Vagina (tissue), 2 donors: ENCODE measurements at places on chromosomes 4 and X. TPM values are rescaled to one million over a fixed set of nuclear protein-coding genes. Genes with fewer than 3 reads are reported as not detected.

DNA sequence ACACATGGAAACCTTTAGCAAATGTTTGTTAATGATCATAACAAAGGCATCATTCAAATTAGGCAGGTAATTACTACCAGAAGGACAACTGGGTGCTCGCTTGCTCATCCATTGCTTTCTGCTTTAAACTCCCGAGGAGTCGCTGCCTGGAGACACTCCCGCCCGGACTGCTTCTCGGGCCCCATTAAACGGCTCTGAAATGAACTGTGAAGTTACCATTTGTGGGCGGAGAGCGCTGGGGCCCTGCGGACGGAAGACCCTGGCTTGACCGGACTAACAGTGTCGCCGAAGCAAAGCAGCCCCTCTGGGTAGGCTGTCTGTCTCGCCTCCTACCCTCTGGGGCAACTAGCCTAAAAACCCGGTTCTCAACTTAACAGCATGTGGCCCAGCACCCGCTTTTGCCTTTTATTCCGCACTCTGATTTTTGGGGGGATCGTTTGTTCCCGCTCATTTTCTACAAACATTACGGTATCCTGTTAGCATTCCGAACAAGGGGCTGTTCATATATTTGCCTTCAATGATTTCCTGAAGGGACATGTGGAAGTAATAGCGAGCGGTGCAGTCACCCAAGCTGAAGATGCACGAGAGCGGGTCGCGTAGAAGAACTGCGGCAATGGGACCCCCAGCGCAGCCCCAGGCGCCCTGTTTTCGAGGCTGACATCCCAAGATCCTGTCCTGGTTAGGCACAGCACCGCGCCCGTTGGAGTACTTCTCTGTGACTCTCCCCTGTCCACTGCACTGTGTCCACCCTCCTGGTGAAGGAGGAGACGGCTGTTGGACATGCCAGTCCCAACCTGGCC is 1.6 kb upstream of the PDGFRA start:
- peak; percentile 86 for DNase-seq
- peak overlapping the region; percentile 37 for H3K4me3 ChIP-seq
- peaks cover 19% of the 10 kb centered on the region for H3K27me3 ChIP-seq

DNA sequence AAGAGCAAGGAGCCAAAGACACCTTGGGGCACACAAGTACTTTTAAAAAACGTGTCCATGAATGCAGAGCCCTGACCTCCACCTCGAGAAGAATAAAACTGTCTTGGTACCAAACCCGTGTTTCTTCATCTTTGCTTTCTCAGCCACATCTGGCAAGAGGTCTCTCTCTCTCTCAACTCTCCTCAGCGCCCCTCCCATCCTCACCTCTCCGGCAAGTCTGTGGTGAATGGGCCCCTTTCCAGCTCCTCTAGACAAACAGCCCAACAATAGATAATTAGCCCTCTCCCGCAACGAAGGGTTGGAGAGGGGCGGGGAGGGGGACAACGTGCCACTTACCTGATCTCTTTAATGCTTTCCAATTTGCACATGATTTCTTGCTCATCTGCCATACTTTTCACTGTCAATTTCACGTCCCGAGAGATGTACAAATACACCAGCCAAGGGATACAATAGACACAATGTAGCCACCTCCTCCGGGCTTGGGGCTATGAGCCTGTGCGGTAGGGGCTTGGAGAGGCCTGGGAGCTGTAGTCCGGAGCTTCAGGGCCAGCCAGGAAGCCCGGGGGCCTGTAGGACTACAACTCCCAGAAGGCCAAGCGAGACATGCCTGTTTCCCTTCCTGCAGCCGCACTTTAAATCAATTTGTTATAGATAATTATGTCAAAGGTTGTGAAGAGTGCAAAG is at the start of gene ZC4H2:
Gene ZC4H2, minus strand, starts transcription at position 462 of the 684 bp plus-strand sequence. Its CDS starts 73 bp downstream, at position 389.
- no peak for DNase-seq
- no peaks in the 10 kb centered on the region for H3K27me3 ChIP-seq
- peak within 1 kb of the TSS; percentile 49 for H3K4me3 ChIP-seq
- H3K36me3 ChIP-seq = no peaks in the 10 kb centered on the region
- no peaks in the 10 kb centered on the region for H3K4me1 ChIP-seq

GRCh38 chr4:123546573-123547060 is 150.0 kb downstream of the SPRY1 start:
- DNase-seq = no peak
- no peak overlapping the region for H3K4me3 ChIP-seq
- peaks cover 6% of the 10 kb centered on the region for H3K4me1 ChIP-seq
- H3K27me3 ChIP-seq = no peaks in the 10 kb centered on the region

DNA sequence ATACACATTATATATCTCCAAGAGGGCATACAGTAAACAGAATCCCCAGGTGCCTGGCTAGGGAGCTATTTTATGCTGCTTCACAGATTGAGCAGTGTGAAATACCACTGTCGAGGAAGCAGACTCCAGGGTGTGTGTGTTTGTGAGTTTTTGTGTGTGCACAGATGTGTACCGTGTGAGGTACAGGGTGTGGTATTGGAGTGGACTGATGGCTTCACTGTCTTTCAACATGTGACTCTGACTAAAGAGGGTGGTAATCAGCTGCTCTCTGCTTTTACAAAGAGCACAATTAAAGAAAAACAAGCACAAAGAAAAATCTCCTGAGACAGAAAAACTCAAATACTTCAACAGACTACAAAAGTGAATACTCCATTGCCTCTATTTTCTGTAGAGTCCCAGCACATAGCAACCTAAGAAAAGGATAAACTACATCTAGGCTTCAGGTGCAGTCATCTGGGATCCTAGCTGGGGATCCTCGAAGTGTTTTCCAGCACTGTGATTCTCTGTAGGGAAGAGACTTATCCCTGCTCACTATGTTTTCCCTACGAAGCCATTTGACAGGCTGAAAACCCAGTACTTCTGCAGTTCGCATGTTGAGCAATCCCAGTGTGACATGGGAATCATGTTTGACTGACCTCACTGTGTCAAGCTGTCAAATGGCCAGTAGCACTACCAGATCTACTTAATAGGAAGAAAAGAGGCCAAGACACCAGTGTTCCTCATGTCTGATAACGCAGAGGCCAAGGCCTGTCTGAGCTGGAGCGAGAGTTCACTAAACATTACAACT is 100.3 kb downstream of the CDS1 start:
- no peak for DNase-seq
- H3K27ac ChIP-seq = no peak overlapping the region
- H3K4me1 ChIP-seq = no peaks in the 10 kb centered on the region
- H3K36me3 ChIP-seq = peaks cover 51% of the 10 kb centered on the region
- H3K4me3 ChIP-seq = no peak overlapping the region
- no peaks in the 10 kb centered on the region for H3K27me3 ChIP-seq

GRCh38 chr4:35526456-35526855 is 717.9 kb downstream of the ARAP2 start:
- no peak for DNase-seq
- H3K4me1 ChIP-seq = no peaks in the 10 kb centered on the region
- no peak overlapping the region for H3K27ac ChIP-seq
- H3K36me3 ChIP-seq = no peaks in the 10 kb centered on the region
- no peak overlapping the region for H3K4me3 ChIP-seq

The SSX2B gene
- not detected for total RNA-seq

The SSX2 gene
- total RNA-seq = not detected

DNA sequence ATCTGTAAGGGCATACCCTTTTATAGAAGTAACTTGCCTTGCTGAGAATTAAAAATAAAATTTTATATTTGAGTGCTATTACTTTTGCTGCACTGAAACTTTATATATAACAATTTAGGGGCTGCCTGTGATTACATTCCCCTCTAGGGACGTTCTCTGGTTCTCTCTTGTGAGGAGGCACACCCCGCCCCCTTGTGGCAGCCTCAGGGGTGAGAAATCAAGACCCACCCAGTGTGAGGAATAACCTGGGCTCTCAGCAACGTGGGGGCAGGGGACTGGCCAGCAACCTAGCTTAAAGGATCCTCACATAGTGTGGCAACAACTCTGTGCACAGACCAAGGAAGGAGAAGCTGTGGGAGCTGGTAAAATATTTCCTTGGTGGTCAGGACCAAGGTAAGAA is 43.7 kb downstream of the MAGEA9 start:
- DNase-seq = no peak
- H3K4me3 ChIP-seq = no peak overlapping the region
- no peaks in the 10 kb centered on the region for H3K36me3 ChIP-seq
- no peaks in the 10 kb centered on the region for H3K4me1 ChIP-seq
- no peak overlapping the region for H3K27ac ChIP-seq
- H3K27me3 ChIP-seq = no peaks in the 10 kb centered on the region

- H3K36me3 ChIP-seq = no peaks in the 10 kb centered on the region
- H3K4me3 ChIP-seq = peak overlapping the region; percentile 62
- DNase-seq = no peak
- H3K4me1 ChIP-seq = peaks cover 14% of the 10 kb centered on the region
- H3K27ac ChIP-seq = no peak overlapping the region
- H3K27me3 ChIP-seq = no peaks in the 10 kb centered on the region
These were observed 934 bp downstream of the PDHA1 start for GRCh38 chrX:19344661-19345060.

GRCh38 chrX:34848281-34848680 is 94.3 kb upstream of the FAM47B start:
- no peak for DNase-seq
- H3K27ac ChIP-seq = no peak overlapping the region
- no peaks in the 10 kb centered on the region for H3K4me1 ChIP-seq
- no peaks in the 10 kb centered on the region for H3K27me3 ChIP-seq
- no peaks in the 10 kb centered on the region for H3K36me3 ChIP-seq

DNA sequence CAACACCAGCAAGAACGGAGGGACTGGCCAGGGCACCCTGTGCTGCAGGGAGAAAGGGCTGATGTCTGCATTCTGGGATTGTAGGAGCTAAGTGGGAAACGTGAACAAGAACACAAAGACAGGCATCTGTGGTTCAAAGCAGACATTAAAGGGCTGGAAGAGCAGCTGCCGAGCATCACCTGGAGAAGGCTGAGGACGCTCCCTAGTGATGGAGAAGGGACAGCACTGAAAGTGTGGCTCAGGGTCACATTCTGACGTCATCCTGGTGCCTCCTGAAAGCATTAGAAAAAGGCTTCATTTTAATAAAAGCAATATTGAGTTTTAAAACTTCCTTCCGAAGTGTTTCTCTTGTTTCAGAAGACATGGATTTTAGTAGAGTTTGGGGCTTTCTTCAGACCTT is 62.3 kb downstream of the CLDN22 start:
- no peak overlapping the region for H3K4me3 ChIP-seq
- no peaks in the 10 kb centered on the region for H3K27me3 ChIP-seq
- DNase-seq = no peak
- peaks cover 33% of the 10 kb centered on the region for H3K4me1 ChIP-seq
- no peak overlapping the region for H3K27ac ChIP-seq
- H3K36me3 ChIP-seq = peaks cover 9% of the 10 kb centered on the region

DNA sequence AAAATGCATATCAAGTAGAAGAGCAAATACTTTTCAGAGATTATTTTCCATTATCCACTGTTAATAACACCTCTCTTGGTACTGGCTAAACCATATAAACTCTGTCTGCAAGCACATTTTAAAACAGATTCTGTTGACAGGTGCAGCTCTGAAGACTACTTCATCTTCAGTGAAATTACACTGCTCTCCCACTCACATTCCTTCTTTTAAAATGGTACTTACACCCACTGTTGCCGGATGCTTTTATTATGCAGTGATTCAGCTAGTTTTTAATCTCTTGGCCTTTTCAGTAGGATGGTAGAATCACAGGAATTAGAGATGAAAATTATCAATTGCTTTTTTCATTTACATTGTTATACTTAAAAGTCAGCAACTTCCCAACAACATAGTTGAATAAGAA is 381.6 kb downstream of the GASK1B start:
- no peak overlapping the region for H3K27ac ChIP-seq
- no peak overlapping the region for H3K4me3 ChIP-seq
- H3K36me3 ChIP-seq = no peaks in the 10 kb centered on the region
- DNase-seq = no peak
- H3K27me3 ChIP-seq = no peaks in the 10 kb centered on the region

DNA sequence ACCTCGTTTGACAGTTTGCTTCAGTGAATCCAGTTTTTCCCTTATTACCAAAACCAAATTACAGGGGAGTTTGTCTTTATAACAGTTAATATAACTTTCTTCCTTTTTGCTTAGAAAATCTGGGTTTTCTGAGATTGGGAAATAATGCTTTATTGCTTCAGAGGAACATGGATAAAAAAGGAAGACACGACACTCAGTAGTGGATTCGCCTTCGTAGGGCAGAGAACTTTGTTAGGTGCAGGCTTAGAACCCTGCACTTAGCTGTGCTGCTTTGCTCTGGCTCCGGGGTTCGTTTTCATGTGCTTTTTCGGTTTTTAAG is 188.2 kb downstream of the SOWAHB start:
- peaks cover 21% of the 10 kb centered on the region for H3K4me1 ChIP-seq
- no peaks in the 10 kb centered on the region for H3K27me3 ChIP-seq
- no peaks in the 10 kb centered on the region for H3K36me3 ChIP-seq
- no peak overlapping the region for H3K27ac ChIP-seq
- no peak overlapping the region for H3K4me3 ChIP-seq
- no peak for DNase-seq

The MAB21L2 gene
- total RNA-seq = 0.25 TPM

GRCh38 chrX:68868902-68869800 is 40.3 kb downstream of the EFNB1 start:
- H3K27ac ChIP-seq = no peak overlapping the region
- no peaks in the 10 kb centered on the region for H3K27me3 ChIP-seq
- DNase-seq = no peak
- H3K4me1 ChIP-seq = no peaks in the 10 kb centered on the region

The ATXN3L gene
- total RNA-seq = not detected

The SLC9B1 gene
- not detected for total RNA-seq

- H3K4me3 ChIP-seq = no peak overlapping the region
- DNase-seq = no peak
- no peaks in the 10 kb centered on the region for H3K4me1 ChIP-seq
These were observed 332.9 kb downstream of the EPHA5 start for GRCh38 chr4:65337371-65337770.

GRCh38 chr4:71235311-71236201 is 103.3 kb upstream of the SLC4A4 start:
- peaks cover 13% of the 10 kb centered on the region for H3K4me1 ChIP-seq
- no peaks in the 10 kb centered on the region for H3K36me3 ChIP-seq
- H3K4me3 ChIP-seq = no peak overlapping the region
- DNase-seq = no peak
- no peaks in the 10 kb centered on the region for H3K27me3 ChIP-seq
- H3K27ac ChIP-seq = no peak overlapping the region

The NSDHL gene
- 15.2 TPM for total RNA-seq

DNA sequence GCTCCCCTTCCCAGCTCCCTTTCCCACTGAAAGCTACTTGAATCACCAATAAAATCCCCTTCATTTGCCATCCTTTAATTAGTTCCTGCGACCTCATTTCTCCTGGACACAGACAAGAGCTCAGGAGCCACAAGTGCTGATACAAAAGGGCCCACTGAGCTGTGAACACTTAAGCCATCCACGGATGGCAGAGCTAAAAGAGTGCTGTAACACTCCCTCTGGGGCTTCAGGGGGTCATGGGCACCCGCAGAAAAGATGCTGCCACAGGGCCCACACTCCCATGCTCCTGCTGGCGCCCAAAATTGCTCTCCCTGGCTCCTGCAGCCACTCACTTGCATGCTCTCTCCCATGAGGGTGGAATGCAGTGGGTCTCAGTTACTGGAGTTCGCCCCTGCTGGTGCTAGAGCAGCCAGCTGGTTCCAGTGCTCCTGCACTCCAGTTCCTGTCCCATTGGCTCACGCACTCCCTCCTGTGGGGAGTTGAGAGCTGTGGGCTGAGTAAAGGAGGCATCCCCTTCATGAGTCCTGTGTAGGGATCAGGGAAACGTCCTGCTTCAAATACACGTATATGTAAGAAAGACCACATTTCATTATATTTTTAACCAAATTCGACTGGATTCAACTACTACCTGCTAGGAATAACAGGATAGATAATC is 1291.0 kb downstream of the ARAP2 start:
- H3K36me3 ChIP-seq = no peaks in the 10 kb centered on the region
- no peak for DNase-seq
- no peaks in the 10 kb centered on the region for H3K4me1 ChIP-seq
- H3K27me3 ChIP-seq = no peaks in the 10 kb centered on the region
- H3K4me3 ChIP-seq = no peak overlapping the region

The PRICKLE3 gene
- total RNA-seq = 26.5 TPM
